ENCODE measurements at places on chromosomes 1 and 21. TPM values are rescaled to one million over a fixed set of nuclear protein-coding genes. Genes with fewer than 3 reads are reported as not detected.

DNA sequence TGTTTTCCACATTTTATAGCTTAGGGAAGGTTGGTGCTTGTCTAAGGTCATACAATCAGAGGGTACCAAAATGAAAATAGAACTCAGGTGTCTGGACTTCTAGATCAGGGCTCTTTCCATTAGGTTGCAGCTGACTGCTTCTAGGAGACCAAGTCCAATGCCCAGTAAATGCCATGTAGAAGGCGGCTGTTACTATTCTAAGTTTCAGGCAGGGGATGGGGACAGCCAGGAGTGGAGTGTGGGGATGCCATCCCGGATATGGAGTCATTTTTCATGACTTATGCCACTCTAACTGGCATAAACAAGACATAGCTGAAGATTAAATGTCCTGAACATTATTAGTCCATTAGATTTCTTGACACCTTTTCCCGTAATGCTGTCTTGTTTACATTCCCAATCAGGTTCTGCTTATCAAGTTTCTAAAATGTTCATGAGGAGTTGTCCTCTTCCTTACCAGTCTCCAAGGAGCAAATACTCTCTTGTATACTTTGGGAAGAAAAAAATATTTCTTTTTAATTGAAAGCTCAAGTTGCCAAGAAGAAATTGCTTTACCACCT is 31.5 kb downstream of the XCL1 start:
- no peak for DNase-seq

- DNase-seq = no peak
Observed at GRCh38 chr1:109963864-109964263, 20.7 kb upstream of the AHCYL1 start.

DNA sequence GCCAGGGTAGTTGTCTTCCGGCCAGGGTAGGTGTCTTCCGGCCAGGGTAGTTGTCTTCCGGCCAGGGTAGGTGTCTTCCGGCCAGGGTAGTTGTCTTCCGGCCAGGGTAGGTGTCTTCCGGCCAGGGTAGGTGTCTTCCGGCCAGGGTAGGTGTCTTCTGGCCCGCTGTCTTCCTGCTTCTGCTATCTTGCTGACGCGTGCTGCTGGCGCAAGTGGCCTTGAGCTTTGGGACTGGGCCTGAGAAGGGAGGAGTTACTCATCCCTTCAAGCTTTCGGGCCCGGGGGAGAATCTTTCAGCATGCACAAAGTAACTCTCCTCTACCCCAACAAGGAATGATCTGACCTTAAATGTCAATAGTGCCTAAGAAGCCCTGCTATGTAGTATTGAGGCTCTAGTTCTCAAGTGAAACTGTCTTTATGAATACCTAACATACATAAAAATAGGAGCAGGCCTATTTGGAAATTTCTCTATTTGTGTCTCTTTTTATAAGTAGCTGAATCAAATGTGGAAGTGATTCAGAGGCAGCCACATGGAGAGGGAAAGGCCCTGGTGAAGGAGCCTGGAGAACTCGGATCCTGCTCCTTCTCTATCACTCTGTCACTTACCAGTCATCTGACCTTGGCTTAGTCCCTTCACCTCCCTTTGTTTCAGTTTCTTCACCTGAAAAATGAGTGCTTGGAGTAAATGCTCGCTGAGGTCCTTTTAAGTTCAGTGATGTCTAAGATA is 65.6 kb downstream of the RGL1 start:
- DNase-seq = no peak

DNA sequence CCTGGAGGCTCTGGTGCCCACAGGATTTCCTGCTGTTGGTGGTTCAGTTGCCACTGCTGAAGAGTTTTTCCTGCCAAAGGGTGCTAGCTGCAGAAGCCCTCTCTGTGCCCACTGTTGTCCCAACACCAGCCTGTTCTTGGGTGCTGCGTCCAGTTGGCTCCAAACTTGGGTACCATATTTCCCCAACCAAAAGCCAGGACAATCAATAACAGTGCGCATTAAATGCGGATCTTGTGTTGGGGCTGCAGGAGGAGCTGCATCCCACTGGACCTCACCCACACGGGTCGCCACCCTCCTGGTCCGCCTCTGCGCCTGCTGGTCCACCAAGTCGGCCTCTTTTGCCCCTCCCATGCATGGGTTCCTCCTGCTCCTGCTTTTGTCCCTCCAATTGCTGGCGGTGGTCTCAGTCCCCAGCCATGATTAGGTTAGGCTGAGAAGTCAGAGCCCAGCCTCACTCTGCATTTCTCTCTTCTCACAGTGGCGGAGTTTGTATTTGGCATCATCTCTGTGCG is 9.8 kb downstream of the ABCG1 start:
- DNase-seq = no peak

GRCh38 chr1:7293702-7294629 is 477.1 kb upstream of the VAMP3 start:
- no peak for DNase-seq

- DNase-seq = no peak
Observed at GRCh38 chr1:243758647-243759046, 91.4 kb downstream of the AKT3 start.

DNA sequence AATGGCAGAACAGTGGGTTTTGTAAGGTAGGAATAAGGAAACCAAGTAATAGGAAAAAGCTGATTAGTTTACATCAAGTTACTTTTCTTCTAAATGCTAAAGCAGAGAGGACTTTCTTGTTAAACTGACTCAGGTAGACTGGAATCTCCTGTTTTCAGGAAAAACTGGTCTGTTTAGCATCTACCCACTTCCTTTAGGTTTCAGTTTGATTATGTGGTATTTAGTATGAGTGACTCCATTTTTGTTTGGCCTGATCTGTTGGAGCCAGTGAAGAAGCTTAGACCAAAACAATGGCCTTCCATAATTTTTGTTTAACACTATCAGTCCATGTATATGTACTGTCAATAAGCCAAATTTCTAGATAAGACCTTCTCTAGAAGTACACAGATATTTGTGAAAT is 88.4 kb downstream of the EPB41 start:
- no peak for DNase-seq

The OR6K3 gene
- polyA plus RNA-seq = not detected

The LRRC53 gene
- not detected for polyA plus RNA-seq
